ENCODE measurements at places on chromosomes 3 and 15. TPM values are rescaled to one million over a fixed set of nuclear protein-coding genes. Genes with fewer than 3 reads are reported as not detected.

Gene MESP1
- 1.2 TPM for total RNA-seq

Gene CCDC39
- not detected for total RNA-seq

Gene CDC25A
- 6.8 TPM for total RNA-seq

Gene CLDN18
- not detected for total RNA-seq

Gene RAB6B
- 0.93 TPM for total RNA-seq

Gene CPNE9
- total RNA-seq = 0.86 TPM

Gene NME9
- total RNA-seq = not detected

Gene GABRR3
- total RNA-seq = not detected

Gene LEKR1
- total RNA-seq = 3.4 TPM

Gene MUC20
- total RNA-seq = 0.26 TPM

Gene IL20RB
- total RNA-seq = 243 TPM

Gene C3orf85
- not detected for total RNA-seq

Gene CHRFAM7A
- not detected for total RNA-seq

DNA sequence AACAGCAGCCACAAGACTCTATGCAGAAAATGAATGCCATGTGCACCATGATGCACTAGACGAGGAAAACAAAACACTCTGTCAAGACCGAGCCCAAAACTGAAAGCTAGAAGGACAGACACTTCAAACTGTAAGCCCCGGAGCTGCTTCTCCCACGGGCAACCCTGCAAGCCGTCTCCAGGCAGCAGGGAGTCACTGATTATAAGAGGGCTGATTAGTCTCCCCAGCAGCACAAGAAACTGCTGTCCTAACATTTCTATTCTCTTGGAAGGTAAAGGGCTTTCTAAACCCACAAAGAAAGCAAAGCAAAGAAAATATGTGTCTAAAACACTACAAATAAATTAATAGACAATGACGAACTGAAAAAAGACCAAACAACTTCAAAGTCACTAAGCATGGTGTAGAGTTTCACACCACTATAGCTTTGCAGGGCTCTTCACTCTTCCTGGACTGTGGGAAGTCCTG lies 15.5 kb downstream of the TBC1D2B start:
- no peak for DNase-seq

- DNase-seq = no peak
Measured at GRCh38 chr3:142680710-142681109, 43.1 kb upstream of the TRPC1 start.

- no peak for DNase-seq
Measured at GRCh38 chr15:22796079-22796478, 9.6 kb downstream of the NIPA1 start.

DNA sequence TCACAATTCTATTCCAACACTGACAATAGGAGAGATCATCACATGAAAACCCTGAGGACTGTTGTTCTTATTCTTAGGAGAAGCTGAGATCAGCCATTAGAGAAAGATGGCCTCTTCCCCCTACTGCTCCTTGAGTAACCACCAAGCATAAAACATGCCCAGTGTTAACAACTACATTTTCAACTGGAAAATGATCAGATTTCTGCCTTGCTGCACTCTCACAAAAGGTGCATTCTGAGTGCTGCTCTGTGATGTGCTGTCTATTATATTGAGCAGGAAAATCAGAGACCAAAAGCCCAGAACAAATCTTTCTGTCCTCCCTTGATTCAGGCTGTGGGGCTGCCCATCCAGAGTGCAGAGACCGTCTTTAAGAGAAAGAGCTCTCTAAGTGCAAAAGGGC lies 304.6 kb upstream of the TRIM42 start:
- no peak for DNase-seq

GRCh38 chr3:185114756-185115155 lies 38.1 kb downstream of the C3orf70 start:
- DNase-seq = no peak

GRCh38 chr3:181794011-181794790 lies 82.5 kb downstream of the SOX2 start:
- no peak for DNase-seq

- DNase-seq = no peak
Measured at GRCh38 chr15:66025015-66025452, 155.7 kb downstream of the RAB11A start.

DNA sequence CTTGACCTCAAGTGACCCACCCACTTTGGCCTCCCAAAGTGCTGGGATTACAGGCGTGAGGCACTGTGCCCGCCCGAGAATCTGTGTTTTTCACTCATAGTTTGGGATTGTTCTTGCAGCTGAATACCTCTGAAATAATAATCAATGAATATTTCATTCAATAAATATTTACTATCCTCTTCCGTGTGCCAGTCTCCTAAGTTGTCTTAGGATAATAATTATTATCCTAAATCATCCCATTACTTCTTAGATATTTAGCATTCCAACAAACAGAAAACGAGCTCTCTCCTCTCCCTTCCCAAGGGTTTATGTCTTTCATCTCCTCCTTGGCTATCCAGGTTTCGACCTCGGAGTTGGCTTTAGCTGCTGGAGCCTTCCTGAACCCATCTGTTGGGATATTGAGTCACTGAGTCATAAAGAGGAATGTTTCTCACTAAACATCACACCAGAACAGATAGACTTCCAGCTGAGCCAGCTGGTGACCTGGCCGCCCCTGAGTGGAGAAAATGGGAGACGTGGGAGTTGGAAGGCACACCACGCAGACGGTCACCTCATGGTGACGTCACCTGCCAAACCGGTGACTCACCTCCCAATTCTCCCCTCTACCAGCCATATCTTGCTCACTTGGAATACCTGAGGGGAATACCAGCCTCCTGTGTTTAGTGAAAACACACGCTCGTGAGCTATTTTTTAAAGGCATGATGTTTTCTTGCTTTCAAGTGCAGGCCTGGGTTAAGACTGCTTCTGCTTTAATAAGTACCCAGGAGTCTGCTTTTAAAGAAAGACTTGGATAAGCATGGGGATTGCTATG lies 43.9 kb downstream of the BHLHE40 start:
- DNase-seq = no peak

DNA sequence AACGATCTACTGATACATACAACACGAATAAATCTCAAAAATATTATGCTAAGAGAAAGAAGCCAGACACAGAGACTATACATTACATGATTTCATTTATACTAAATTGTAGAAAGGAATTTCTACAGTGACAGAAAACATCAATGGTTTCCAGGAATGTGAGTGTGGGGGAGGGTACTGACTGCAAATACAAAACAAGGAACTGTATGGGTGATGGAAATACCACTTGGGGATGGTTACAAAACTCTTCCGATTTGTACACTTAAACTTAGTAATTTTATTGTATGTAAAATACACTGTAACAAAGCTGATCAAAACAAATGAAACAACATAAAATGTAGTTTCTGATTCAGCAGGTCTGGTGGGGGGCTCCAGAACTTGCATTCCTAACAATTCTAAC lies 45.8 kb upstream of the IP6K2 start:
- no peak for DNase-seq

- DNase-seq = peak; percentile 98
Measured at GRCh38 chr15:75335705-75336355, at the start of gene COMMD4. TSS of gene COMMD4 (plus strand) at chr15:75336063. CDS start at chr15:75336090, 27 bp downstream.

DNA sequence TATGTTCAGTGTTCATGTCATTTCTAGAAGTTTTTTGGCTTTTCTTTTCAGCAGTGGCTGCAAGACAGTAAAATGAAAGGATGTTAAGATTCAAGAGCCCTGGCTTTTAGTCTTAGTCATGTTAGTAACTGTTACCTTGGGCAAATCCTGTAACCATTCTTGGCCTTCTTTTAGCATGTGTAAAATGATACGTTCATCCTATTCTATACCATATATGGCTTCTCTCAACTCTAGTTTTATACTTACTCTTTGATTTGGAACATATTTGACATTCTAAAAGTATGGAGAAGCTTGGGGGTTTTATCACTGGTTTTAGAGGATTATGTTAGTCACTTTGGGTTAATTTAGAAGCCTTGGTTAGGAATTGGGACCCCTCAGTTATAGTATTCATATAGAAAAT lies 20.1 kb downstream of the GTF2E1 start:
- no peak for DNase-seq

GRCh38 chr15:86906376-86906775 lies 826.7 kb downstream of the AGBL1 start:
- no peak for DNase-seq

DNA sequence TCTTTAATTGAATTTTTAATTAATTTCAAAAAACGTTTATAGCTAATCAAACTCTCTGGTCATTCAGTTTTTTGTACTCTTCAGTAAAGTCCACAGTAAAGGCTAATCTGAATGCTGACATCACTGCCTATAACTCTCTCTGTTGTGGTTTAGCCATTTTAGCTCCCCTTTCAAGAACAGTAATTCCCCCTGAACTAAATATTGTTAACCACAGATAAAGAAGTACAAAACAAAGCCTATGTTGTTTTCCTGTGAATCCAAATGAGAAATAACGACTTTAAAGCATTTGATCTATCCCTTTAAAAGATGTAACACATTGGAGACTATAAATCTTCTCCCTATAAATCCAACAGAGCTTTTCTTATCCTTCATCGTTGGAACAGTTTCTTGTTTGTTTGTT lies 94.2 kb downstream of the ZBTB20 start:
- DNase-seq = no peak

DNA sequence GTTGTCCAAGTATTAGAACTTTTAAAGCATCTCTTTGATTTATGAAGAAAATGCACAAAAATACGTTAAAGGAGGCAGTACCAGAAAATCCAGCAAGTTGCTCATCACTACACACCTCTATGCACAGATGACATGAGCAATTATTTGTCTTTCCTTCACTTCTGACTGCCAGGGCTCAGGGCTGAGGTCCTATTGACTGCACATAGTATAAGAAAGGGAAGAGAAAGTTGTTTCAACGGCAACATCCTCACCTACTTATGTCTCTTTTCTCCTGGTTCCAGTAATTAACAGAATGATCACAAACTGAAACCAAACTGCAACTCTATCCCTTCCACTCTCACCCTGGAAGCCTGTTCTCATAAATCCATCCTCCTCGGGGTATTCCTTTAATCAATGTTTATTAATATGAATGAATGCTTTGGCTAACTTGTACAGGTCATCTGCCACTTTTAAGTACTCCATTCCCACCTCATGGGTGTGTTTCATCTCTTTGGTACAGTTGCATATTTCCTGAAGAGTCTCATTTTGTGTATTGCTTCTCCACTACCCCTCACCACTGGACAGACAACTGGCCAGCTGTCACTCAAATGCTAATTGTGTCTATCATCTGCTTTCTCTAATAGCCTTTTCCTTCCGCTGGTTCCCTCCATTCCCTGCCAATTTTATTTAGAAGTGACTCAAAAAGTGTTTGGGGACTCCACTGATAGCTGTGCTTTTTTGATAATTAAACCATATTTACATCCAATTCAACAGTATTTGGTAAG lies 34.5 kb downstream of the RAB27A start:
- DNase-seq = no peak

- no peak for DNase-seq
Measured at GRCh38 chr3:67067251-67067650, 69.1 kb downstream of the KBTBD8 start.

- DNase-seq = no peak
Measured at GRCh38 chr15:91408476-91409076, 308.5 kb downstream of the SV2B start.

GRCh38 chr3:147305533-147306250 lies 100.7 kb downstream of the ZIC4 start:
- no peak for DNase-seq

GRCh38 chr3:58077596-58078285 lies 69.5 kb downstream of the FLNB start:
- DNase-seq = no peak

- DNase-seq = no peak
Measured at GRCh38 chr3:102536456-102536855, 101.6 kb downstream of the ZPLD1 start.

- DNase-seq = no peak
Measured at GRCh38 chr15:98017150-98017964, 56.9 kb downstream of the ARRDC4 start.

DNA sequence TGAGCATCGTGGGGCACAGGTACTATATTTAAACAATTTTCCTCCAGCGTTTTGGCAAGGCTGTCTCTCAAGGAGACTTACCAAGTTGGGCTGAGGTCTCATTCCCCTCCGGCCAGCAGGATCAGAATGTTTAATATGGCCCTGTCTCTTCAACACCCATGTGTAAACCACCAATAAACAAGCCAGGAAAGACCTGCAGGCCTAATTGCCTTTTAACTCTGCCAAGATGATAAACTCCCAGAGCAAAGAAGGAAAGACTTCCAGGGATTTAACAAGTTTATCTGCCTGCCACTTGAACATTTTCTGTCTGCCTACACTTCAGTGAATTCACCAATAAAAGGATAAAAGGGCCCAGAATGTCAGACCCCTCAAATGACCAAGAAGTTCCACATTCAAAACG lies 130.3 kb upstream of the WNT5A start:
- no peak for DNase-seq

- DNase-seq = no peak
Measured at GRCh38 chr15:67072442-67072841, 7.0 kb downstream of the SMAD3 start.

DNA sequence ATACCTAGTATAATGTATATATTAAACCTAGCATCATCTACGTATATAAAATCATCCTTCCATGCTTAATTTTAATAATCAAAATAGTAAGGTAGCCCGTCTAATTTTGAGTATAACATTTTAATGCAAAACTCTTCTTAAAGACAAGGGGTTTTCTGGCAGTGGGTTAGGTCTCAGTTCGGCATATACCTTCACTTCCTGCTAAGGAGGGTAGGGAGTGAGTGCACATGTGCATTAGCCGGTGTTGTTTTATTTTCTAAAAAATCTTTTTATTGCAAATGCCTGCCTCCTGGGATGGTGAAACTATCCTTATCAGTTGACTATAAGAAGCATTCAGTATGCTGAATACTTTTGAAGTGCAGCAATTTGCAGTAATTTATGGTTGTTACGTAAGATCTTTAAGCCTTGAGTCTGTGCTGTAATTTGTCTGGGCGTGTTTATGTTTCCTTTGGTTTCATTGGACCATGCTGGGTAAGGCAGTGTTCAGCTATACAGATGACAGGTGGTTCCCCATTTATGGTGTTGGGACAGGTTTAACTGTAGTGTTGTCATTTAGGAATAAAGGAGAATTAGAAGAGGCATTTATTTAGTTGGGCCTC lies 11.7 kb downstream of the ARHGEF26 start:
- no peak for DNase-seq

- no peak for DNase-seq
Measured at GRCh38 chr15:80819001-80819400, 39.8 kb downstream of the CEMIP start.

GRCh38 chr15:78216276-78217104 lies 17.9 kb downstream of the ACSBG1 start:
- DNase-seq = no peak

DNA sequence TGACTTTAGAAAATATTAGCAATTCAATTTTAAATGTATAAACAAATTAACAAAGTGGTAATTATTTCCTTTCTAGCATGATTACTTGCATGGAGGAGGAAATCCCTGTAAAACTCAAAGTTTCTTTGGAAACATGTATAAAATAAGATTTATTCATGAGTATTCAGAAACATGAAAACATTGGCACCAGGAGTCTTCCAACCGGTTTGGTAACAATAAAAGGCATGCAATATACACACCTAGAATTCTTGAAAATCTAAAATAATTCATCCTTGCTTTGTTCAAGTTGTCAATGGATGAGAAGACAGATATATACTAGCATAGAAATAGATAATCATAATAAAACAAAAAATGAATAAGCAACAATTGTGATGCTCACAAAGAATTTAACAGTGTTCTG lies 76.4 kb downstream of the ZPLD1 start:
- DNase-seq = no peak

- no peak for DNase-seq
Measured at GRCh38 chr3:31728403-31728802, 195.7 kb downstream of the STT3B start.

GRCh38 chr15:74957476-74958035 lies 984 bp upstream of the RPP25 start:
- no peak for DNase-seq

All from suprapubic skin (tissue), 4 donors.